ENCODE measurements at places on chromosomes 4 and X. TPM values are rescaled to one million over a fixed set of nuclear protein-coding genes. Genes with fewer than 3 reads are reported as not detected.

The AKAP14 gene
- total RNA-seq, result not detected

- no peak for DNase-seq
These were observed 282.0 kb downstream of the PPP3CA start for GRCh38 chr4:101065346-101065745.

DNA sequence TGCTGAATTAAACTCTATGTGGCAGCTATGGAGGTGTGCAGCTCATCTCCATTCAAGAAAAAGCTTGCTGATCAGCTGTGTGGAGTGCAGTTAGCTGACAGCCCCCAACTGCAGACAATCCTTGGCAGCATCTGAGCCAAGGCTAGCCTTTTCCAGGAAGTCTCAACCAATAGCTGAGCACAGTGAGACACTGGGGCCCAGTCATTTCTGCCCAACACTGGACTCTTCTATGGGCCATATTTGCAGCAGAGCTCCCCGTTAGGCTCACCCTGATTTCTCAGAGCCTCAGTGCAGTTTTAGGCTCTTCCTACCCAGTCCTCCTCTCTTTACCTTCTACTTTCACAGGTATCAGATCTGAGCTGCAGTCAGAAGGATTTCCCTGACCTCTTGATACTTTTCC, 12.9 kb downstream of the DDX53 start:
- no peak for DNase-seq

GRCh38 chrX:65920620-65921019, 119.3 kb downstream of the VSIG4 start:
- DNase-seq, result no peak

DNA sequence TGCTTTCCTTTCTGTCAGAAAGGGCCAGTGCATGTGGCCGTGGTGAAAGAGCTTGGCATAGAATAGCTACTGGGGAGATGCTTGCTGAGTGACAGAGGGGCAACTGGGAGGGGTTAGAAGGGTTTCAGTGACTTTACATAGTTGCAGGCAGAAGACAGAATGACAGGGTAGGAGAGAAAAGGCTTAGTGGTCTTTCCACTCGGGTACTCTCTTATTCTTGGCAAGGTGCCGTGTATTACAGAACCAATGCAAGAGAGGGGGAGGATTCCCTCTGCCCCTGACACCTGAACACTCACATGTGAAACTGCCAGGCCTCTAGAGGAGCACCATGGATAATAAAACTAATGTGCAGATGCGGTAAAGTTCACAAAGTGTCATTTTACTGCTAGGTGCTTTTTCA, 228.2 kb downstream of the MGST2 start:
- no peak for DNase-seq

The GAGE1 gene
- not detected for total RNA-seq
